Activated CD4-positive, alpha-beta T cell treated with anti-CD3 and anti-CD28 coated beads for 36 hours (primary cell): ENCODE measurements at places on chromosomes 6 and 20. TPM values are rescaled to one million over a fixed set of nuclear protein-coding genes. Genes with fewer than 3 reads are reported as not detected.

GRCh38 chr20:62506087-62506486, 30.3 kb upstream of the GATA5 start:
- no peak for DNase-seq

- no peak for DNase-seq
These were observed 126.0 kb upstream of the ADGRF1 start for GRCh38 chr6:47168180-47168579.

- no peak for DNase-seq
These were observed 28.5 kb downstream of the REPS1 start for GRCh38 chr6:138959521-138959920.

- no peak for DNase-seq
These were observed 169.8 kb upstream of the PROKR2 start for GRCh38 chr20:5486377-5487054.

GRCh38 chr6:51241376-51241775, 422.7 kb downstream of the TFAP2B start:
- no peak for DNase-seq

DNA sequence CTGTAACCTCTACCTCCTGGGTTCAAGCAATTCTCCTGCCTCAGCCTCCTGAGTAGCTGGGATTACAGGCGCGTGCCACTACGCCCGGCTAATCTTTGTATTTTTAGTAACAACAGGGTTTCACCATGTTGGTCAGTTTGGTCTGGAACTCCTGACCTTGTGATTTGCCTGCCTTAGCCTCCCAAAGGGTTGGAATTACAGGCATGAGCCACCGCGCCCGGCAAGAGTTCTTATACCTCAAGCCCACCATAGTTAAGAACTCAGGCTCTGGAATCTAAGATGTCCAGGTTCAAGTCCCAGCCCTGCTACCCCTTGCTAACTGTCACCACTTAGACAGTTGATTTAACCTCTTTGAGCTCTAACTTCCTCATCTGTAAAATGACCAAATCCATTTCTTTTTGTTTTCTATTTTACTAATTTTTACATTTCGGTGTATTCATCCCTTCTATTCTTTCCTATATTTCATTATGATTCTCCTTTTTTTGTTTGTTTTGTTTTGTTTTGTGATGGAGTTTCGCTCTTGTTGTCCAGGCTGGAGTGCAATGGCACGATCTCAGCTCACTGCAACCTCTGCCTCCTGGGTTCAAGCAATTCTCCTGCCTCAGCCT, 104.8 kb upstream of the ZNF217 start:
- no peak for DNase-seq

DNA sequence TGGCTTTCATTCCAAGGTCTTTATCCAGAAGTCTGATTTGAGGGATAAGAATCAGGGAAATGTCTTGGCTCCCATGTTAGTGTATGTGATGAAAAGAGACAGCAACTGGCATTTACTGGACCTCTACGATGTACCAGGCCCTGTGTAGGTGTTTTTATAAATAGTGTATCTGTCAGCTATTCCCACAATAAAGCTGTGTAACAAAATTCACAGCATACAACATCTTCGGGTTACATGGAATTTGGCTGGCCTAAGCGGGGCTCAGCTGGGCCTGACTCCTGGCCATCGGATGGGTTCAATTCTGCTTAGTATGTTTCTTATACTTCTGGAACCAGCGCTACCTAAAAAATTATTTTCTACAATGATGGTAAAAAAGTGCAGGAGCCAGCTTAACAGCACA, 128.2 kb downstream of the SNX5 start:
- no peak for DNase-seq

GRCh38 chr6:35790683-35791082, 6.4 kb downstream of the CLPS start:
- no peak for DNase-seq

GRCh38 chr20:57315976-57316480, 13.6 kb upstream of the SPO11 start:
- DNase-seq = no peak

- DNase-seq = peak; percentile 22
These were observed 2.2 kb upstream of the BFSP1 start for GRCh38 chr20:17533396-17533795.

- no peak for DNase-seq
These were observed 31.8 kb downstream of the PHACTR1 start for GRCh38 chr6:12748411-12748810.

DNA sequence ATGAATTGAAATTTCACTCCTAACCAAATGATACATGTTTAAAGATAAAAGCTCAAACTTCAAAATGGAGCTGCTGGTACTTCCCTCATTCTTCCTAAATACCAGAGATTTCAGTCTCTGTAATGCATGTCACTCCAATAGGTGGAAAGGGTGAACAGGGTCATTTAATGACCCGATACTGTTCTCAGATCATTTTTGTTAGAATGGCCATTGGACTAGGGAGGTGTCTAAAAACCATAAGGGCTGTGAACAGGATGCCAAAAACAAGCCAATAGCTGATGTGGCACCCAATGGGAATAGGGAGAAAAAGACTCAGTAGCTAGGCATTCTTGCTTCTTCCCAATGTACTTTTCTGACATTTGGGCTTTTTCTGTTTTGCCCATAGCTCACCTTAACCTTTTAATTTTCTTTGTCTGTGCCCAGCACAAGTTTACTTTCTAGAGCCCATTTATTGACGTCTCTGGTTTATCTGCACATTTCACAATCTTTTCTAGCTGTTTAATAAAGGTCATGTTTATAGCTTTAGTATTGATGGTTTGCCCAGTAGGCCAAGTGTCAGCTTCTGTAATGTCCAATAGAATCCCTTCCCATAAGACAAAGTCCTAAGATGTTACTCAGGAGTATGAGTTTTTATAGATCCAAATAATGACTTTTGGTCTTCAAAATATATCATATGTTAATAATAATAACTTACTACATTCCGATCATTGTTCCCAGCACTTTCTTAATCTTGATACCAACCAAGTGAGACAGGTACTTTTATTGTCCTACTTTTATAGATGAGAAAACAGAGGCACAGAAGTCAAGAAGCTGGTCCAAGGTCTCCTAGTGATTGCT, 24.3 kb upstream of the FLRT3 start:
- DNase-seq = no peak

DNA sequence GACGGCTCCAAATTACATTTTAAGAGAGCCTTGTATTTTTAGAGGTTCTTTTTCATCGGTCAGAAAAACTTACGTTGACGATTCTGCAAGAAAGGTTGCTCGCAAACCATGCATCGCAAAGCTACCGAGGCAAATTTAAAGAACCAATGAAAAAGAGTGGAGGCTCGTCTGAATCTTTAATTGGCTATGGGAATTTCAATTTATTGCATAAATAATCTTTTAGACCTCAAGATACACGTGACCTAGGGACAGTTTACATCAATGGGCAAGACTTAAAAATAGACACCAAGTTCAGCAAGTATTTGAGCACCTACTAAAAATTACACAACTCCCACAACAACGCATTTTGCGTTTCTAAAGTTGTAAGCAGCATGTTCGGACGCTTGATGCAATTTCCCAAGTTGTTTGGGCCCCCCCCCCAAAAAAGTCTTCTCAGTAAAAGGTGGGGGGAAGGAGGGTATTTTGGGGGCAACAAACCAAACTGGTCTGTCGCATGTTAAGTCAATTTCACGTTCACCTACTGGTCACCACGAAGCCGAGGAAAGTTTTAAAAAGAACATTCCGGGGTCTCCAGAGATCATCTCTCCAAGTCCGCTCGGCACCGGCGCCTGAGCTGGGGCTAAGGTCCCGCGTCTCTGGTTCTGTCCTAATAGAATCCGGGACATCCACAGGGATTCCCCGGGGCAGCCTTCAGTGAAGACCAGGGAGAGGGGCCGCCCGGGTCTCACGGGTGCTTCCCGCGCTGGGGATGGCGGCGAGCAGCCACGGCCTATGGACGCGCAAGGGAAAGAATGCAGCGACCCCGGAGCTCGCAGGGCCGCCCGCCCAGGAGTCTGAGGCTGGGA, 851 bp downstream of the SNX5 start:
- peak; percentile 16 for DNase-seq

DNA sequence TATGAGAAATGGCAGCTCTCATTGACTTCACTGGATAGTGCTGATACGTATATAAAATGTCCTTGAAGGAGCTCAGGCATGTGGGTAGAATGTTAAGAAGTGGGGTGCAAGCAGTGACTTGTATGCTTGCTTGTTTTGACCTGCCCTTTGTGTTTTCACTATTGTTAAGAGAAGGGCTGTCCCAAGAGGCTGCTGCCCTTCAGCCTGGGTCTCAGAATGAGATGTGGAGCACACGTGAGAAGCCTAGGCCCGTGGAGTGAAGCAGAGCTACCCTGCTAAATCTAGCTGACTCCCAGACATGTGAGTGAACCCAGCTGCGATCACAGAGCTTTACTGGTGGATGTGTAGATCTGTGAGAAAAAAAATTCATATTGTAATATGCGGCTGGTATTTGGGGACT, 305.3 kb upstream of the RGS17 start:
- DNase-seq = no peak

DNA sequence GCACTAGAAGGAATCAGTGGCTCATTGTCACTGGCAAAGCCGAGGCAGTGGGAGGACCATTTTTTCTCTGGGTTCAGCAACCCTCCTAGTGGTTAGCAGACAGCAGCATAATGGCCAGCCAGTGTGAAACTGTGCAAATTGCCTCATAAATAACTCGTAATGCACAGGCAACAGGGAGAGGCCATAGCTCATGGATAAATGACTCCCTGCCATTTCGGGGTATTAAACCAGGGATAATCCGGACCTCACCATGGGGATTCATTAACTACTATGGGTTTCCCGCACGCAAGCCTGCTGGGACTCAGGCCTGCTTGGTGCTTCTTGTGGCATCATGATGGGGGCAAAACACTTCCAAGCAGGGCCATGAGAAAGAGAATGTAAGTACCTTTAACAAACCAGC, 158.2 kb upstream of the CHD6 start:
- DNase-seq = no peak

DNA sequence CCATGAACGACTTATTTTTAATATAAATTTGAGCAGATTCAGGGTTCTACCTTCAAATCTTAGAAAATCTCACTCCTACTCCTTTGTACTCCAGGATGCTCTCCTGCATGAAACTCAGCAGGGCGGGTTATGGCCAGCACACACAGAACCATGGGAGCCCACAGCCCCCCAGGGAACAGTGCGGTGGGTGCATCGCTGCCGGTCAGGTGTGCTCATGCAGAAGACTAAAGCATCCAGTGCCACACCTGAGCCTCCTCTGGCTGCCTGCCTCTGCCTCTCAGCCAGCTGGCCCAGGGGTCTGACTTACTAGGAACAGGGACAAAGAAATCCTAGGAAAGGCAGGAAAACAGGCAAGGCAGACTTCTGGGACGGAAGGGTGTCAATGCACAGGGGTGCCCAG, 31.8 kb downstream of the EZR start:
- no peak for DNase-seq

- no peak for DNase-seq
These were observed 714.7 kb downstream of the QKI start for GRCh38 chr6:164129218-164129617.

DNA sequence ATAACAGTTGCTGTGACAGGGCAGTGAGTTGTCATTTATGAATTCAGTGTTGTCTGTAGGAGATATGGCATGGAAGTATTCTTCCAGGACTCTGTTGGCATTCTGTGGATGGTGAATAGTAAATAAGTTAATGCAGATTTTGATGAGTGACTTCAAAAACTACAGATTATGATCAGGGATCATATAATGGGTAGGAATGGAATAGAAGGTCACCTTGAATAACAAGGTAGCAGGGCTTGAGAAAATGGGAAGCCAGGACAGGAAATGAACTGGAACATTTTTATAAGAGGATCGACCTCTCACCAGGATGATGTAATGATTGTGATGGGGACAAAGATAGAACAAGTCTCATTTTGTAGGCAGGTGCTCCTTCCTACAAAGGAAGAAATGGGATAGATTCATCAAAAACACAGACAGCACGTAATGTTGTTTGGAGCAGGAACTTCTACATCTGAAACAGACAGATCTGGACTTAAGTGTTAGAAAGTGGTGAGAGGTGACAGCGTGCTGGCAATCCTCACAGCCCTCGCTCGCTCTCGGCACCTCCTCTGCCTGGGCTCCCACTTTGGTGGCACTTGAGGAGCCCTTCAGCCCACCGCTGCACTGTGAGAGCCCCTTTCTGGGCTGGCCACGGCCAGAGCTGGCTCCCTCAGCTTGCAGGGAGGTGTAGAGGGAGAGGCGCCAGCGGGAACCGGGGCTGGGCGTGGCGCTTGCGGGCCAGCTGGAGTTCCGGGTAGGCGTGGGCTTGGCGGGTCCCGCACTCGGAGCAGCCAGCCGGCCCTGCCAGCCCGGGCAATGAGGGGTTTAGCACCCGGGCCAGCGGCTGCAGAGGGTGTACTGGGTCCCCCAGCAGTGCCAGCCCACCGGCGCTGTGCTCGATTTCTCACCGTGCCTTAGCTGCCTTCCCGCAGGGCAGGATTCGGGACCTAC, 30.8 kb upstream of the SSR1 start:
- DNase-seq = no peak

DNA sequence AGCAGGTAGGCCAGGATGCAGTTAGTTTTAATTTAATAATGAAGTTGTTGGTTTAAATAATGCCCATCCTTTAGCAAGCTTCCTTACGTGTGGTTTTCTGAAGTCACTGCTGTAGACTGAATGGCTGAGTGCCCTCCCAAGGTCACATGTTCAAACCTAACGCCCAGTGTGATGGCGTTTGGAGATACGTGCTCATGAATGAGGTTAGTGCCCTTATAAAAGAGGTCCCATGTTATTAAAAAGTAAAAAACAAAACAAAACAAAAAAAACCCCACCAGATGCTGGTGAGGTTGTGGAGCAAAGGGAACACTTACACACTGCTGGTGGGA, 16.3 kb downstream of the LRP11 start:
- DNase-seq = no peak

DNA sequence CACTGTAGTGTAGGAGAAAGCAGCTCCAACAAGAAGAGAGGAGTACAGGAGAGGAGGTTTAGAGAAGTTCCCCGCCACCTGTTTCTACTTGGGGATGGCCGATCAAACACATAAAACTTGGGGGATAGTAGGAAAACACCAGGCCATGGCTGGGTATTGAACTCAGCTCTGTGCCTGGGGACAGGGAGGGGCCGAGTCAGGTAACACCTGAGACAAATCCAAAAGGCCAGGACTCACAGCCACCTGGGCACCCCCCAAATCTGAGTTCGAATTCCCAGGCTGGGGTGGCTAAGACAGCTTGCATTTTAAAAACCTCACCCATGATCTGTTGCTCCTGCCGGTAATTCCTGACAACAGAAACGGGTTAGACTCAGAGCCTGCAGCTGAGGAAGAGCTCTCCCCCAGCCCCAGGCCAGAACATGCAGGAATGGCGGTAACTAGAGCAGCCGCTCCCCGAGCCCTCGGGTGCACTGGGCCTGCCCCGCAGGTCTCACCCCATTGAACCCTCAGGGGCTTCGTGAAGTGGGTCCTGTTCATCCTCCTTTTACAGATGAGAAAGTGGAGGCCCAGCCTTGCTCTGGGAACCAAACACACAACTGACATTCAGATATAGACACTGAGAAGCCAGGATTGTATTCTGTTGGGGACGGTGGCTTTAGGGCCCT, 61.0 kb downstream of the TCP11 start:
- no peak for DNase-seq

- no peak for DNase-seq
These were observed 184.2 kb upstream of the CDYL start for GRCh38 chr6:4592026-4592425.

COL11A2 gene
- 1.9 TPM for total RNA-seq

ESF1 gene
- total RNA-seq = 22.0 TPM

NMBR gene
- total RNA-seq = not detected

CD93 gene
- total RNA-seq = 0.82 TPM

ATXN1 gene
- total RNA-seq = 19.8 TPM

CSNK2B gene
- 239 TPM for total RNA-seq

MOCS1 gene
- 6.4 TPM for total RNA-seq

ENPP5 gene
- 0.23 TPM for total RNA-seq

CSTF1 gene
- total RNA-seq = 84.2 TPM

CDSN gene
- total RNA-seq = not detected

SYCP2L gene
- not detected for total RNA-seq

ZSCAN23 gene
- total RNA-seq = 2.9 TPM
